ENCODE measurements at places on chromosomes 7 and 10. TPM values are rescaled to one million over a fixed set of nuclear protein-coding genes. Genes with fewer than 3 reads are reported as not detected.

GBX1 gene
- not detected for total RNA-seq

PTPRZ1 gene
- 3.6 TPM for total RNA-seq

POU6F2 gene
- total RNA-seq: not detected

PDE6C gene
- total RNA-seq: not detected

SEMA4G gene
- total RNA-seq: 2.4 TPM

FOXP2 gene
- 1.2 TPM for total RNA-seq

GHRHR gene
- not detected for total RNA-seq

ZNF488 gene
- total RNA-seq: 0.15 TPM

PRLHR gene
- not detected for total RNA-seq

SNX10 gene
- 21.6 TPM for total RNA-seq

TUBB8 gene
- total RNA-seq: not detected

AOAH gene
- total RNA-seq: not detected

EMX2 gene
- total RNA-seq: not detected

ABI1 gene
- total RNA-seq: 22.6 TPM

LBX1 gene
- not detected for total RNA-seq

EFCAB10 gene
- total RNA-seq: not detected

HPSE2 gene
- total RNA-seq: not detected

OR2A42 gene
- total RNA-seq: not detected

FLNC gene
- total RNA-seq: 0.03 TPM

GPR26 gene
- not detected for total RNA-seq

UNC5B gene
- 1.2 TPM for total RNA-seq

HMX2 gene
- total RNA-seq: not detected

VWA2 gene
- total RNA-seq: not detected

PRKAR2B gene
- 8.6 TPM for total RNA-seq

IFIT1B gene
- total RNA-seq: not detected

SPDYE2B gene
- not detected for total RNA-seq

WDFY4 gene
- not detected for total RNA-seq

ACSM6 gene
- total RNA-seq: not detected

UCN3 gene
- total RNA-seq: not detected

AKR1D1 gene
- not detected for total RNA-seq

CALCR gene
- total RNA-seq: not detected

SMO gene
- total RNA-seq: 15.6 TPM

ACBD7 gene
- total RNA-seq: 5.7 TPM

CFAP69 gene
- 4.8 TPM for total RNA-seq

IDI1 gene
- 20.6 TPM for total RNA-seq

RFC2 gene
- total RNA-seq: 72.5 TPM

GNAI1 gene
- total RNA-seq: 11.2 TPM

A1CF gene
- total RNA-seq: 0.11 TPM

AZGP1 gene
- total RNA-seq: 24.6 TPM

SPOCK2 gene
- total RNA-seq: 0.75 TPM

CALHM1 gene
- not detected for total RNA-seq

AMPH gene
- total RNA-seq: 0.42 TPM

SLC26A3 gene
- total RNA-seq: not detected

AP5Z1 gene
- 29.1 TPM for total RNA-seq

VPS37D gene
- 3.2 TPM for total RNA-seq

CEP55 gene
- 62.9 TPM for total RNA-seq

JCAD gene
- under 0.01 TPM for total RNA-seq

LRRC17 gene
- 5.0 TPM for total RNA-seq

AGAP9 gene
- total RNA-seq: 4.3 TPM

IDI2 gene
- not detected for total RNA-seq

BHLHA15 gene
- 0.64 TPM for total RNA-seq

CRHR2 gene
- not detected for total RNA-seq

All from A375 (cell line).